Stimulated activated CD4-positive, alpha-beta T cell treated with anti-CD3 and anti-CD28 coated beads, Interleukin-1b, Interleukin-23, amount 100 ng/mL, for 4 hours (primary cell): ENCODE measurements at places on chromosomes 1 and 21.
A peak's percentile ranks its signal among the peaks of the same experiment; 100 is the strongest.

- DNase-seq: no peak
These were observed 125.5 kb downstream of the CRYAA start for GRCh38 chr21:43294194-43294902.

- DNase-seq: no peak
These were observed 390.9 kb downstream of the KCNH1 start for GRCh38 chr1:210743038-210743437.

GRCh38 chr1:200740571-200741208 is 2.0 kb downstream of the CAMSAP2 start:
- DNase-seq: no peak

GRCh38 chr1:240070188-240070587 is 21.5 kb upstream of the FMN2 start:
- DNase-seq: no peak

- no peak for DNase-seq
These were observed 659 bp downstream of the FAF1 start for GRCh38 chr1:50959303-50959912.

DNA sequence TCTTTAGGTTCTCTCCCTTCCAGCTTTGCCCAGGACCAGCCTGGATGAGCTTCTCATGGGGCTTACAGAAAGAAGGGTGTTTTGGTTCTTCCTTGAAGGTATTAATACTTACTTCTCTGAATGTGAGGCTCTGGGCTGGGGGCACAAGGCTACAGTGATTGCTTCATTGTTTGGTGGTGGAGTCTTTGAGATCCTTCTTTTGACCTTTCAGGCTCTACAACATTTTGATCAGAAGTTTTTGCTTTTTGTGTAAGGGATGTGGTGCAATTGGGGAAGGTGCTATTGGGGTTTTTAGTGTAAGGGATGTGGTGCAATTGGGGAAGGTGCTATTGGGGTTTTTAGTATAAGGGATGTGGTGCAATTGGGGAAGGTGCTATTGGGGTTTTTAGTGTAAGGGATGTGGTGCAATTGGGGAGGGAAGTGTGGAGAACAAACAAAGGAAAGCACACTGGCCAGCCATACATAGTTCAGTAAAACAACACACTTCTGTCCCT is 103.6 kb upstream of the IVNS1ABP start:
- DNase-seq: no peak

DNA sequence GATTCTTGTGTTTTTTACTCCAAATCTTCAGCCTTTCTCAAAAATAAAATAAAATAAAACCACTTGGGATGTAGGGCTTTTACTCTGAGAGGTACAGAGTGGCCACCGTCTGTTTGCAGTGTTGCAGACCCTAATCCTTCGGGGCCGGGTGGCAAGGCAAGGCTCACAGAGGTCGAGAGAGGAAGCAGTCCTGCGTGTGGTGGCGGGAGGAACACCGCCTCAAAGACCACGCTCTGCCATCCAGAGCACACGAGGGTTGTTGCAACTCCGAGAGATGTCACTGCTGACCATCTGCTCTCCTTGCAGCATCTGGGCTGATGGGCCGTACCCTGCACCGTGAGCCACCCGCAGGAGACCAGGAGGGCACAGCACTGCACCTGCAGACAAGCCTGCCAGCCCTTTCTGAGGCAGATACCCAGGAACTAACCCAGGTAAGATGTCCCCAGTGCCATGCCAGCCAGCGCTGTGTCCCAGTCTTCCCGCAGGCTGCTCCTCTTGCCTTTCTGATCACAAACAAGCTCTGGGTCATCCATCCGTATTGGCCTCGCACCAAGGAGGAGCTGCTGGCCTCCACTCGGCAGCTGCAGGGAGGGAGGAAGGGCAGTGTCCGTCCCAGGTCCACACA is 31.5 kb downstream of the SNAP47 start:
- no peak for DNase-seq

- DNase-seq: no peak
These were observed 90.5 kb upstream of the ADAR start for GRCh38 chr1:154698320-154699096.

GRCh38 chr21:35814858-35815619 is 245.3 kb downstream of the SETD4 start:
- no peak for DNase-seq

DNA sequence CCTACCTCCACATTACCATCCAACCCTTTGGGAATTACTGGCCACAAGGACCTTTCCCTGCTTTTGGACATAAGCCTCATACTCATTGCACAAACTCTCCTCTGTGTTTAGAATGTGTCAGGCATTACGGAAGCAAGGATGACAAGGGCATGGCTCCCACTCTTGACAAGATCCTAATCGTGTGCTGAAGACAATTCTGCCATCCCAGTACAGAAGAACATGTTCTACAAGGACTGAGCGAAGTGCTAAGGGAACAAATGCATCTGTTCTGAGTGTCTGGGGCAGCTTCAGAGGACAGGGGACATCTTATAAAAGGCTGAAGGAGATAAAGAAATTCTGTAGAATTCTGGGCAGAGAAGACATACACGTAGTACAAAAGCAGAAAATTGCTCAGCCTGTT is 378.5 kb upstream of the CAMK1G start:
- no peak for DNase-seq

DNA sequence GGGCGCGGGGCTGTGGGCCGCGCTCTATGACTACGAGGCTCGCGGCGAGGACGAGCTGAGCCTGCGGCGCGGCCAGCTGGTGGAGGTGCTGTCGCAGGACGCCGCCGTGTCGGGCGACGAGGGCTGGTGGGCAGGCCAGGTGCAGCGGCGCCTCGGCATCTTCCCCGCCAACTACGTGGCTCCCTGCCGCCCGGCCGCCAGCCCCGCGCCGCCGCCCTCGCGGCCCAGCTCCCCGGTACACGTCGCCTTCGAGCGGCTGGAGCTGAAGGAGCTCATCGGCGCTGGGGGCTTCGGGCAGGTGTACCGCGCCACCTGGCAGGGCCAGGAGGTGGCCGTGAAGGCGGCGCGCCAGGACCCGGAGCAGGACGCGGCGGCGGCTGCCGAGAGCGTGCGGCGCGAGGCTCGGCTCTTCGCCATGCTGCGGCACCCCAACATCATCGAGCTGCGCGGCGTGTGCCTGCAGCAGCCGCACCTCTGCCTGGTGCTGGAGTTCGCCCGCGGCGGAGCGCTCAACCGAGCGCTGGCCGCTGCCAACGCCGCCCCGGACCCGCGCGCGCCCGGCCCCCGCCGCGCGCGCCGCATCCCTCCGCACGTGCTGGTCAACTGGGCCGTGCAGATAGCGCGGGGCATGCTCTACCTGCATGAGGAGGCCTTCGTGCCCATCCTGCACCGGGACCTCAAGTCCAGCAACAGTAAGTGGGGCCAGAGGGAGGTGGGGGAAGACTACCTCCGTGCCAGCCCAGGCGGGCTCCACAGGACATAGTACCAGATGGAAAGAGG is 808 bp downstream of the MAP3K21 start:
- peak; percentile 21 for DNase-seq

DNA sequence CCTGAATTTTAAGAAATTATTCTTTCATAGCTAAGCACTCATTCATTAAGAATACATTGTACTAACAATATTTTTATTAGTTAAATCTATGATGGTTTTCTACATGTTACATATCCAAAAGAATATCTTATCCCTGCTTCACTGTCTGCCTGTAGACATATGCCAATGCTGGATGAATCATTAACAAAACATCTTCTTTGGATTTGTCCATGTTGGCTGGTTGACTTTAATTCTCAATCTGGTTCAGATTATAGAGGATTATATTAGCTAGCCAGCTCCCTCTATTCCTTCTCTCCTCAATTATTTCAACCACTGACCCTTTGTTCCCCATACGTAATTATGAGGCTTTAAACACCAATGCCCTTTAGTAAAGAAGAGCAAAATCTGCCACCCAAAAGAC is 138.9 kb upstream of the DMRTA2 start:
- no peak for DNase-seq

DNA sequence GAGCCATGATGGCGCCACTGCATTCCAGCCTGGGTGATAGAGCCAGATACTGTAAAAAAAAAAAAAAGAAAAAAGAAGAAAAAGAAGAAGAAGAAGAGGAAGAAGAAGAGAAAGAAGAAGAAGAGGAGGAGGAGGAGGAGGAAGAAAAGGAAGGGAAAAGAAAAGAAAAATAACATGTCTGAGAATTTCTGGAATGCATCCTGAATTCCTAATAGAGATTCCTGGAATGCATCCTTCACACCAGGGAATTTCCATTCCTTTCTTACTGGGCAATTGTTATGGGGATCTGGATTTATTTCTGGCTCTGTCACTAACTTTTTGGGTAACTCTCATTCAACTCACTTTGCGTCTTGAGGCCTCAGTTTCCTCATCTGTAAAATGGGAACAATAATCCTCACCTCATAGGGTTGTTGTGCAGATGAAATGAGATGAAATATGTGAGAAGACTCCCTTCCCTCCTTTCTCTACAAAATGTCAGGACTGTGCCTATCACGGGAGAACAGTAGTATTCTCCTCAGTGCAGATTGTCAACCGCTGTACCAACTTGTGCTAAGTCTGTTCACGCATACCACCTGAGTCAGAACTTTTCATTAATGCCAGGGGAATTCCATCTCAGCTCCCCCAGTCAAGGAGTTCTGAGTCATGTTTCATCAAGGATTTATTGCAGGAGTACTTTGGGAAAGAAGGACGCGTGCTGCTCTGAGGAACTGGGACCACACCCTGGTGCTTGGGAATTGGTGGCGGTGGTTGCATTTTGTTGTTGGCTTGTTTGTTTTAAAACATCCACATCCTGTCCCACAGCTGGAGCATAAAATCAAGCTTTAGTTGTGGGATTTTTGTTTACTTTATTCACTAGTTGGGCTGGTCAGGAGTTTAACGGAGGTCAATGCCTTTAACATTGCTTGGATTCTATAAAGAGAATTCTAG is 42.4 kb upstream of the ROR1 start:
- no peak for DNase-seq

DNA sequence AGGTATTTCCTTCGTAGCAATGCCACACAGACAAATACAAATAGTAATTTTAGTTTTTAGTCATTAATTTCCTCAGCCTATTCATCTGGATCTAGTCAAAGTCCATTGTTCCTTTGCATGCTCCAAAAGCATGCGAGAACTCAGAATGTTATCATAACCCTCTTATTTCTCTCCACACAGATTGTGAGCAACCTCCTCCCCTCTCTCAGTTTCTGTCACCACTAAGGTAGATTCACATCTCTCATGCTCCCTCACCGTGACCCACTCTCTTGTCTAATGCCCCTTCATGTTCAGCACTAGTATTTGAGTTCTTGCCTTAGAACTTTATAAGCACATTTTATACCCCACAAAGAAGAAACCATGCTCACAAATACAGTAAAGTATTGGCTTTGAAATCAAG is 582.4 kb downstream of the PLA2G4A start:
- DNase-seq: no peak

GRCh38 chr1:53391982-53392381 is 64.1 kb upstream of the LRP8 start:
- DNase-seq: no peak

- DNase-seq: no peak
These were observed 3.8 kb downstream of the ZNF644 start for GRCh38 chr1:91018006-91018405.

- no peak for DNase-seq
These were observed 130.5 kb downstream of the TOMM20 start for GRCh38 chr1:234997896-234998741.

- no peak for DNase-seq
These were observed 88.0 kb upstream of the ZBTB40 start for GRCh38 chr1:22363403-22364325.

DNA sequence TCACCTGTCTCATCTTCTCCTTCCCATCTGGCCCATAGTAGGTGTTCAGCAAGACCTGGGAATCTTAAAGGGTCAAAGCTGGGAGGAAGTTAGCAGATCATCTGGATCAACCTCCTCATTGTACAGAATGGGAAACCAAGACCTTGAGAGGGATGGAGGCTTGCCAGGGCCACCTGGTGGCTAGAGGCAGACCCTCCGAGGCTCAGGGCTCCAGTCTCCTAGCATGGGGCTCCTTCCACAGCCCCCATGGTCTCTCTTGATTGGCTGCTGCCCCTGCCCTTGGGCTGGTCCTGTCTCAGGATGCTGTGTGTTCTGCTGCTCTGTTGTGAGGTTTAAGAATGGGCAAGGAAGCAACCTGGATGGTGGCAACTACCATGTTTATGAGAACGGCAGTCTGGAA is 68.7 kb upstream of the CNTN2 start:
- DNase-seq: no peak

DNA sequence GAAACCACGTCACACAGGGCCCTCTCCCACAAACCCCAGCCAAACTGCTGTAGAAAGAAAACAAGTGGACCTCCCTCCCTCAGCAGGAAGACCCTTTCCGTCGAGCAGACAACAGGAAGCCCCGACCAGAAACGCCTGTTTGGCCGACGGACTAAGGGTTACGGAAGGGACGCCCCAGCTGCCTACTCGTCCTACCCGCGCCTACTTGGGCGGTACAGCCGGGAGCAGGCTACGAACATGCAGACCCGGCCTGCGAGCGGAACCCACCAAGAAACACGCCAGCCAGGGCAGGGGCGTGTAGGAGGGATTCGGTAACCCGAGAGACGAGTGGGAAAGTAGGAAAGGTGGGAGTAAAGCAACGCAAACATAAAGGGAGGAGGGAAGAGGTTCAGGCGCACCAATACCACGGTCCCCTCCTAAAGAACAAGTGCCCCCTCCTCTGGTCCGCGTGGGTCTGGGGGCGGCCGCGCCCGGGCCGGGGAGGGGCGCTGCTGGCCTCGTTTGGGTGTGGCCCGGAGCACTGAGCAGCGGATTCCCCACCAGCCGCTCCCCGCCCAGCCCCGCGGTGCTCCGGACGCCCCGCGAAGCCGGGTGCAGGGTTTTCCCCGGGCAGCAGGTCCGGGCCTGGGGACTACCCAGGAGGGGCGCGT is 450 bp downstream of the S100A10 start:
- DNase-seq: peak; percentile 37

- DNase-seq: no peak
These were observed 60.1 kb upstream of the USP24 start for GRCh38 chr1:55275151-55275748.

GRCh38 chr21:14358775-14359174 is 24.2 kb downstream of the HSPA13 start:
- DNase-seq: no peak

DNA sequence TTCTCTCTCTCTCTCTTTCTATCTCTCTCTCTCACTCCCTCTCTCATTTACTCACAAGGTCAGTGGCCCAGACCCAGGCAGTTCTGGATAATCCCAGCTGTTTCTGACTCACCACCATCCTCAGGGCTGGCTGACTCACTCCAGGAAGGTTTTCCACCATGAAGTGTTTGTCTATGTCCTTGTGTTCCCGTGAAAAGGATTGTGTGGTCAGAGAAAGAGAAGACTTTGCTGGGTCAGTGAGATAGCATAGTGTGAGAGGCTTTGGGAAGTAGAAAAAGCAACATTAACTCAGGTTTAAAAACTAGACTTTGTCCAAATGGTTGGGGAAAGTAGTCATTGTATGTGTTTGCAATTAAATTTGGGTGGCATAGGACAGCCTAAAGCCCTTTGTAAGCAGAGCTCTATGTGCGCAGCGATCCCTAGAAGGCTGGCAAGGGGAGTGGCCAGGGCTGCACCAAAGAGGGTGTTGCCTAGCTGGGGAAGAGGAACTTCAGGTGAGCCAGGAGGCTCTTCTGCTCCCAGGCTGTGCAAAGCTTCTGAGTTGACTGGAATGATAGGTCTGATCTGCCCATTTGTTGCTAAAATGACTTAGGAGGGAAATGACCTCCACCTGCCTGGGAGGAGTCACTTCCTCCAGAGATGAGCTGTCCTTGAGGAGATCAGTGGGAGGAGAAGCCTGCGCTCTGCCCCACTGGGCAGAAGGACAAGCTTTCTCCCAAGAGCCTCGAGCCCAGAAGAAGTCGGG is 4.9 kb upstream of the CAPN2 start:
- no peak for DNase-seq
